ENCODE measurements at places on chromosomes 16 and 17. TPM values are rescaled to one million over a fixed set of nuclear protein-coding genes. Genes with fewer than 3 reads are reported as not detected.

MPO gene
- total RNA-seq, result not detected

CTRL gene
- 8.8 TPM for total RNA-seq

KRT25 gene
- total RNA-seq, result not detected

MINK1 gene
- total RNA-seq, result 45.1 TPM

TMEM238L gene
- total RNA-seq, result not detected

NT5C3B gene
- total RNA-seq, result 29.7 TPM

ATP2A3 gene
- 68.8 TPM for total RNA-seq

CCDC40 gene
- total RNA-seq, result 0.25 TPM

All from activated T-cell treated with anti-CD3 and anti-CD28 coated beads, Interleukin-2, amount 50 U/mL, for 4 hours (primary cell).